Immature natural killer cell (primary cell): ENCODE measurements at places on chromosomes 2 and 18.
A peak's percentile ranks its signal among the peaks of the same experiment; 100 is the strongest.

DNA sequence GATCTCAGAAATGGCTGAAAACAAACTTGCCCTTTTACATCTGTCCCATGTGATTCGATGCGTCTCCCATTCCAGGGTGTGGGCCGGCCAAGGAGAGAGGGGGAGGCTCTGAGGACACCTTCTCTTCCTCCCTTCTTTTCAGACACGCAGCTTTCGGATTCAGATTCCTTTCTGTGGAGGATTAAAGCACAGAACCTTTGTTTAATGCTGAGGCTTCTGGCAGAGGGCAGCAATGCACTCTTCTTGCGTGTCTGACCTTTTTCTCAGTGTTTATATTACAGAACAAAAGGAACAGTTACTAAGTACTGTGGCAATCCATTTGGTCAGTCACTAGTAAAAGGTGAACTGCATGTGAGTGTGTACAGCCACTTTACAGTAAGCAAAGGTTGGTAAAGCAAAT, 268.9 kb upstream of the CCDC68 start:
- no peak for DNase-seq

DNA sequence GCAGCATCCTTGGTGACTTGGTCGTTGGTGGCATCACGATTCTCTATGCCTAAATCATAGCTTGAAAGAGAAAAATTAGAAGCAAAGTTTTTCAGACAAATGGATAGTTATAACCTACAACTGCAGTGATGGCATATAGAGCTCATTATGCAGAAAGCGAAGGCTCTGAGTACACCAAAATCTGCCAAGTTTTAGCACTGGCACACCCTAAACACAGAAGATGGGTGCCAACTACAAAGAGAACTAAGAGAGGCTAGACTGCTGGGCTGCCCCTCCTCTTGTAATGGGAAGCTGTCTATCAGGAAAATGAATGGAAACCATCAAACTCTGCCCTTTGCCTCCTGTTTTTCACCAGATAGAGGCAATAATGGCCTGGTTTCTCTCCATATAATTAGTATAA, 6.3 kb downstream of the IDH1 start:
- no peak for DNase-seq

GRCh38 chr2:138906549-138906948, 126.4 kb upstream of the NXPH2 start:
- DNase-seq, result no peak

DNA sequence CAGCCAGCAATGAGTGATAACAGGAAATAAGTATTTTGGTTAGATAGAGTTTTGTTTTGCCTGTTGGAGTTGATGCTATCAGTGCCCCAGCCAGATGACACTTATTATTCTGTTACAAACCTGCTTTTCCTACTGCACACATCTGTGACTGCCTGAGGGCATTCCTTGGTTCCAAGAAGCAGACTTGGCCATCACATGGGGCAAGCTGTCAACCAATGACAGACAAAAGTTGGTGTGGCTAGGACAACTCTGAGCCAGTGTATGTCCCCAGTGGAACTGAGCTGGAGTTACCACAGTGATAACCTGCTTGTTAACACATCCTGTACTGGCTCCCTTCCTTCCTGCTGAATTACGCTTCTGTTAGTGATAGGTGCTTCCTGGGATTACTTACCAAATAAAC, 54.5 kb downstream of the FAM171B start:
- DNase-seq, result no peak

DNA sequence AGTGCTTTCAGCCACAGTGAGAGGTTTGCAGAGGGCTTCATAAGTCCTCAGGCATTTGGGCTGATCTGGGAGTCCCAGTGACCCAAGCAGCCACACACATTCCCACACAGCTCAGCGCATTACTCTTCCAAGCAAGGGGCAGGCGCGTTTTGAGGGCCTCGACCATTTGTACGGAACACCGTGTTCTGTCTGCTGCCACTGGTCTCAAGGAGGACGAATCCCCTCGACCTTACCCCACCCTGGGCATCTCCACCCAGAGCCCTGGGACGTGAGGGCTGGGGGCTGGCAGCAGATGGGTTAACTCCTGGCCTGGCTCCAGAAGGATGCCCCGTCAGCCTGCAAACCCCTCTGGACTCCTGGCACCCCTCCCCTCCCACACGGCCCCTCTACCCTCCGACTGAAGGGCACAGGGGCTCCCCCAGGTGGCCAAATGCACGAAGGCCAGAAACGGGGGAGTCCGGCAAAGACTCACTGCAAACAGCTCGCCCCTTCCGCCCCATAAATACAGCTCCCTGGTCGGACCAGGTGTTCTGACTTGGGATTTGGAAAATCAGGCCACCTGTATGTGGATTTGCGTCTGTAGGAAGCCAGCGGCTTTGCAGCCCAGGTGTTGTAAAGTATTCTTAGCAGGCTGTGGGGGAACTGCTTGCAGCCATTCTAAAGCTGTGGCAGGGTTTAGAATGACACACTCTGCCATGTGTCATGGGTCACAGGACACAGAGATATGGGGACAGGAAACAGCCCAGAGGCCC, 33.6 kb upstream of the PTMA start:
- DNase-seq, result peak; percentile 46

DNA sequence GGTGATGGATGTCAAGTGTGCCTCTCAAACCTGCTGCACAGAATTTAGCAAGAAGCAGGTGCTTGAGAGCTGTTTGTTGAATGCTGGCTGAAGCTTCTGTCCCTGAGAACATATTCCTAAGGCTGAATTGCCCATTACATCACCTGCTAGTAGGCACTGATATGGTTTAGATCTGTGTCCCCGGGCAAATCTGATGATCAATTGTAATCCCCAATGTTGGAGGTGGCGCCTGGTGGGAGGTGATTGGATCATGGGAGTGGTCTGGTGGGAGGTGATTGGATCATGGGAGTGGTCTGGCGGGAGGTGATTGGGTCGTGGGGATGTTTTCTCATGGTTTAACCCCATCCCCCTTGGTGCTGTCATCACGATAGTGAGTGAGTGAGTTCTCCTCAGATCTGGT, 128.0 kb downstream of the HRH4 start:
- DNase-seq, result no peak

DNA sequence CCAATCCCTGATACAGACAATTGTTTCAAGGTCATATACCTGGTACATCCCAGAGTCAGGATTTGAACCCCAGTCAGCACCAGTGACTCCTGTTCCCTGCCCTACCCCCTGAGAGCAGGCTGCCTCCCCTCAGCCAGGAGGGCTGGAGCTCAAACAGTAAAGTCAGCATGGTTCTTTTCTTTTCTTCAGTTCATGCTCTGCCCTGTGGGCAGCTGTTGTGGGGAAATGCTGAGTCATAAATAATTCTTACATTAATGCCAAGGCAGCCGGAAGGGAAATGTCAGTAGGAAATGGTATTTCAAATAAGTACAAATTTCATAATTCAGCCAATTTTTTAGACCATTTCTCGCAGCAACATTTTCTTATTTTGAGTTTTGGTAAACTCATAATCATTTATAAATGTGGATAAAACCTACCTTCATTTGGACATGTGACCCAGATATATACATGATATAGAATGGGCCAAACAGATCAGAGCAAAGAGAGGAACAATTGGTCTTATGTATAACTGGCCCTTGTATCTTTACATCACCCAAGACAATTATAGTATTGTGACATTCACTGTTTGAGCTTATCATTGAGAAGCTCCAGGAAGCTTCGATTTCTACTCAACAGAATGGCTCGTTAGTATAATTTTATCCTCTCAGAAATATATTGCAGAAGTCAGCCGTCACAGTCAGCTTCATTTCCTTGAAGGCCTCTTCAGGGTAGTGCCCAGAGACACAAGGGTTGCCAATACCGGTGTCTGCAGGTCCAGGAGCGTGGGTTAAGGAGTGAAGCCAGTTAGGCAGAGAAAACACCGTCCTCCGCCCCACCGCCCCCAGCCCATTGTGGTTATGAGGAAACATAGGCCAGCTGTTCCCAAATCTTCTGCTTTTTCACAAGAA, 28.0 kb upstream of the SCYGR1 start:
- no peak for DNase-seq

GRCh38 chr18:67508146-67508545, 8.4 kb downstream of the DSEL start:
- no peak for DNase-seq

- no peak for DNase-seq
These were observed 115.5 kb downstream of the ESCO1 start for GRCh38 chr18:21484851-21485636.

DNA sequence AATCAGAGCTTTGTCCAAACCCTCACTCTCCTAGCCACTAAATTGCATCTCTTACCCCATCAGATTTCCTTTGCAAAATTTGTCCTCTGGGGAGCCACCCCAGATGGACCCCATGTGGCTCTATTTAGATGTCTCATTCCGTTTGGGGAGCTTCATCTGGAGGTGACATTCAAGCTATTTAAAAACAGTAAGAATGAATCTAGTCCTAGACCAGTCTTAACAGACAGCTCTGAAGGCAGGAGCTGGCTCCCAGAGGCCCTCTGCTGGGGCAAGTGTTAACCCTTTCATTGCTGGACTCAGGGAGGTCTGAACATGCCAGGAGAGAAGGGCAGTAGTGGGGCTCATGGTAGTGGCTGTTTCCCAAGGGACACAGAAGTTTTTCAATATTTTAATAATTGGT, 59.2 kb downstream of the RPL37A start:
- DNase-seq, result no peak

DNA sequence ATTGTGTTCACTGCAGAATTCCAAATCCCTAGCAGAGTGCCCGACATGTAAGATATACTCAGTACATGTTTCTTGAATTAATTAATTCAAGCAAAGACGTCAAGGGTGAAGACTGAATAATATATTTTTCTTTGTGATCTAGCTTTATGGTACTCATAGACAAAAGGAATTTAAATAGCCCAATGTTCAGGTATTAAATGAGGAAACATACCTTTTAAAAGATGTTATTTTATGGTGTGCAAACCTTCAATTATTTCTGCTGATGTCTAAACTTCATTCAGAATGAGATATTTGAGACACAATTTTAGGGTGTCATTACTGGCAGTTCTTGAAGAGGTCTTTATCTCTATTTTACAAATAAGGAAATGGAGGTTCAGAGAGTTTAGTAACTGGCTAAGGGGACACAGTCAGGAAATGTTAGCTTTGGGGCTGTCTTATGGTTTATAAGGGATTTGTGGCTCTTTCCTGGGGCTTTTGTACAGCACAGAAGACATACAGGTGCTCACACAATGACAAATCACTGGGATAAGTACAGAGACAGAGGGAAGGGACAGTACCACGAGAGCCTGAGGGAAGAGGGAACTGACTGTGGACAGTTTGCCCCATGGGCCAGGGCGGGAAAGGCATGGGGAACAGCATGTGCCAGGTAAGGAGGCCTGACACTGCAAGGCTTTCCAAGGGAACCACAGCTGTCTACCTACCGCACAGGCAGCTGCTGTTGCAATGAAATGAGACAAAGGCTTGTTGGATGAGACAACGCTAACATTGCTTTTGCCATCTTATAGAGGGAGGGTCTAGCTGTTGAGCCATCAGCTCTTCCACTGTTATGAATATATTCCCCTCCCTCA, 155.3 kb downstream of the DDX1 start:
- no peak for DNase-seq
